ENCODE measurements at places on chromosomes 3 and 15.

DNA sequence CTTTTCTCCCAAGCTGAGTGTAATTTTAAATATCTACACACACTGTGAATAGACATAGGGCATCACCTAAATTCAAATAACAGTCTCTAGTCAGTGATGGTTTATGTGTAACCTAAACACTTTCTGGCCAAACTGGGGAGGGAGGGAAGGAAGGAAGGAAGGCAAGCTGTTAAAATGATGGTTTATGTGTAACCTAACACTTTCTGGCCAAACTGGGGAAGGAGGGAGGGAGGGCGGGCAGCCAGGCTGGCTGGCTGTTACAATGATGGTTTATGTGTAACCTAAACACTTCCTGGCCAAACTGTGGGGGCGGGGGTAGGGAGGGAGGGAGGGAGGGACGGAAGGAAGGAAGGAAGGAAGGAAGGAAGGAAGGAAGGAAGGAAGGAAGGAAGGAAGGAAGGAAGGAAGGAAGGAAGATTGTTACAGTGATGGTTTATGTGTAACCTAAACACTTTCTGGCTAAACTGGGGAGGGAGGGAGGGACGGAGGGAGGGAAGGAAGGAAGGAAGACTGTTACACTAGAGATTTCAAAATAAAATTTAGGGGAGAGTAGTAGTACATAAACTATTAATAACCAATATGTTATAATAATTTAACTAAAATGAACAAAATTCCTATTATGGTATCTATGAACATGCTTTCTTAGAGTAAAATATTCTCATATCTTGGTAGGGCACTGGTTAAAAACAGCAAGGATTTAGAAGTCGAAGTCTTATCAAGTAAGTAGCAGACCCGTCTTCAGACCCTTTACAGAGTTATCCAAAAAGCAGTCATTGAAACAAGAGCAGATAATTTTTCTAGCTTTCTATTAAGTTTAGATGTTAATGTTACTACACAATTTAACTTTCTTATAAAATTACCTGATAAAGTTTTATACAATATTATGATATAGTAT is 148.1 kb downstream of the LMLN start:
- no peak for DNase-seq

- no peak for DNase-seq
These were observed 456.6 kb downstream of the MAGI1 start for GRCh38 chr3:65582012-65582717.

DNA sequence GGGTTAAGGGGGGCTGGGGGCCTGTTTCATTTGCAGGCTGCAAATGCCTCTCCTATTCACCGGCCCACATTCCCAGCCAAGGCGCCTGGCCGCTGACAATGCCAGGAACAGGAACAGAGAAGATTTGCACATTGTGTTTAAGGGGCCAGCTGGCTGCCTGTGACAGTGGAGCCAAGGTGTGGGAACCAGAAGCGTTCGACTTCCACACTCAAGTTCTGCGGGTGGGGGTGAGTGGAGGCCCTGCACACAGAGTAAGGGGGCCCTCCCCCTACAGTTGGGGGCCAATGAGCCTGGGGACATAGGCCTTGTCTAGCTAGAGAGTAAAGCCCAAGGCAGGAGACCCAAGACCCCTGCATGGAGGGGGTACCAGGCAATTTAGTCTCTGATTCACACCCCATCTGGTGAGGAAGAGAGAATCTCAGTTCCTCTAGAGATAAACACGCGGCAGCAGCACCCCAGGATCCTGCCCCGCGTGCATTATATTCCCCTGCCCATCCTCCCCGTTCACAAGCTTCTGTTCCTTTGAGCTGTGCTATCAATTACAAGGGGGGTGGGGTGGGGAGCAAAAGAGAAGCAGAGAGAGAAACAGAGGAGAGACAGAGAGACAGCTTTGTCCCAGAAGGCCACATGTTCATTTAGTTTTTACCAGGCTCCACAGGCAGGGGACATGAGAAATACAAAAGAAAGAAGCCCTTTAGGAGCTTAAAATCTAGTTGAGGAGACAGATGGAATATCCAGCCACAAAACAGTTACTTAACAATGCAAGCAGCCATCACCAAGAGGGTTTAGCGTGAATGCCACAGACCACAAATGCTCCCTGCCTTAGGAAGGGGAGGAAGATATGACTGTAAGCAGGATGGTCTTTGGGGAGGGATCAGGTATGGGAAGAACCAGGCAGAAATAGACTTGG is 9.2 kb downstream of the IGDCC3 start:
- no peak for DNase-seq

DNA sequence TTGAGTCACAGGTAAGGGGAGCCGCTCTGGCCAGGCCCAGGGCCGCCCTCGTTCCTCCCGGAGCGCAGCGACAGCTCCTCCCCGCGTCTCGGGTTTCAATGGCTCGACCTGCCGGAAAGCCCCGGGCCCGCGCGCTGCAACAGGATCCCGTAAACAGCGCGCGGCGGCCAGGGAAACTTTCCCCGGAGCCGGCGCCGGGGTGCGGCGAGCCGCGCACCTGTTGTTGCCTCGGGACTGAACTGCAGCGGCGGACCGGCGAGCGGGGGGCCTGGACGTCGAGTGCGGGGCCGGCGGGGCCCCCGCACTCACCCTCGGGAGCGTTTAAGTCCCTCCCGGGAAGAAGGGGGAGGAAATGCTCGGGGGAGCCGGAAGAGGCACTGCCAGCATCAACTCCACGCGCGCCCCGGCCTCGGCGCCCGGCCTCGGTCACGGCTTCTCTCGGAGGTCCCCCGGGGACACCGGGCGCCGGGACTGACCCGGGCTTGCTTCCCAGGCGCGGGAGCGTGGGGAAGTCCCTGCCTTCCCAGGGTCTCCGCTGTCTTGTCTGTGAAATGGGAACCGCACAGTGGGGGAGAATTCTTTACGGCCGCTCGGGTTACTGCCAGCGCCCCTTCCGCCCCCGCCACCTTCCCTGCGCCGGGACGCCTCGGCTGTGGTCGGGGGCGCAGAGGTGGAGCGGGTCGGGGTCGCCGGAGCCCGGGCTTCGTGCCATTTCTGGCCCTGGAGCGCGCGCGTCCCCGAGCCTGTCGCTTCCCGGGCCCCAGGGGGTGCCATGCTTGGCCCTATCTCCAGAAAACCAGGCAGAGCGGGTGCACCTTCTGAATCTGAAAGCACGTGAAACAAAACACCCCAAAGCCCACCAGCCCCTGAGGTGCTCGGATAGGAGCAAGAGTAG is 7.5 kb upstream of the PGPEP1L start:
- DNase-seq: peak; percentile 28
